ENCODE measurements at places on chromosomes 7 and 10. TPM values are rescaled to one million over a fixed set of nuclear protein-coding genes. Genes with fewer than 3 reads are reported as not detected.

DNA sequence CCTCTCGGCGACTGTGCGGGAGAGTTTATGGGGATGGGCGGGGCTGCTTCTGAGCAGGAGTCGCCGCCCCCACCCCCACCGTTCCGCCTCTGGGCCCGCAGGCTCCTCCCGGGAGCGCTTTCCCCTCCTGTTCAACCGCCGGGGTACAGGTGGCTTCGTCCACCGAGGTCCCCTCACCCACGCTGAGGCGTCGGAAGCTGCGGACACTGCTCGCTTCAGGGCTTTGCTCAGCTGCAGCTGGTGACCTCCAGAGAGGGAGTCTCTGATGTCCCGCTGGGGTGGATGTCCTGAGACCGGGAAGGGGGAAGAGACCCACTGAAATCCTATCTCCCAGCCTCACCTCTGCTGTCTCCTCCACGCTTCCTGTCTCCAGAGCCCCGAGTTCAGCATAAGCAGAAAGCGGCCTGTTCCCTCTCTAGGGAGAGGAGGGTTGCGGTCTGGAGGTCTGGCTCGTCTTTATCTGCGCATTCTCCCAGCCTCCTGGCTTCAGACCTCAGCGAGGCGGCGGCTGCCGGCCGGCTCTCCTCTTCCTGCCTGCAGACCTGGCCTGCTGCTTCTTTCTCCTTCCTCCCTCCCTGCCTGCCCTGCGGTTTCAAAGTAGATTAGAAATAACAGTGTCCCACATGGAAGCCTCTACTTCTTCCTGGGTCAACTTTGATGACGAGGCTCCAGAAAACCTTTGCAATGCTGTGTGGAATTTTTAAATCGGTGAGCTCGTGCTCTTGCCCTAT is 1.8 kb downstream of the CYP2E1 start:
- peak; percentile 17 for DNase-seq

GRCh38 chr7:37431413-37431812 is 17.3 kb downstream of the ELMO1 start:
- DNase-seq: no peak

The SORBS1 gene
- 35.1 TPM for polyA plus RNA-seq

The NUTM2A gene
- 4.8 TPM for polyA plus RNA-seq
